GM20000 (cell line): ENCODE measurements at places on chromosomes 3 and 15.

DNA sequence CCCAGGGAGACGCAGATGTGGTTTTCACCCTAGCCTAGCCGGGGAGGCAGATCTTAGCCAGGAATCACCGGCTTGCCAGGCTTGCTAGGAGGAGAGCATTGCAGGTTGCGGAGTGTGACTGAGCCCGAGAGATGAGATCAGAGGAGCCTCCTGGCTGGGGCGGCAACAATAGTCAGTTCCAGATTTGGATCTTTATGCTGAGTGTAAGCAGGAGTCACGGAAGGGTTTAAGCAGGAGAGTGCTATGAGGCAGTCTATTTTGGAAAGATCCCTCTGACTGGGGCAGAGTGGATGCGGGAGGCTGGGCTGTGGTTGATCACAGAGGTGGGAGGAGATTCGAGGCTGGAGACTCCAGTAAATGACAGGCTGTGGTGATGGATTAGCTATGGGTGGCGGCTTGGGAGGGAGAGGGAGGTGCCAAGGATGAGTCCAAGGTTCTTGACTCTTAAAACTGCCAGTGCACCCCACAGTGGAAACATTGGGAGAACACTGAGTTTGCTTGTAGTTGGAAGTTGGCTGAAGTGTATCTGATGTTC is 10.4 kb upstream of the BAHD1 start:
- DNase-seq = no peak

GRCh38 chr15:97023488-97023844 is 693.0 kb downstream of the NR2F2 start:
- no peak for DNase-seq

- no peak for DNase-seq
Observed at GRCh38 chr3:105465251-105465853, 98.6 kb downstream of the ALCAM start.

DNA sequence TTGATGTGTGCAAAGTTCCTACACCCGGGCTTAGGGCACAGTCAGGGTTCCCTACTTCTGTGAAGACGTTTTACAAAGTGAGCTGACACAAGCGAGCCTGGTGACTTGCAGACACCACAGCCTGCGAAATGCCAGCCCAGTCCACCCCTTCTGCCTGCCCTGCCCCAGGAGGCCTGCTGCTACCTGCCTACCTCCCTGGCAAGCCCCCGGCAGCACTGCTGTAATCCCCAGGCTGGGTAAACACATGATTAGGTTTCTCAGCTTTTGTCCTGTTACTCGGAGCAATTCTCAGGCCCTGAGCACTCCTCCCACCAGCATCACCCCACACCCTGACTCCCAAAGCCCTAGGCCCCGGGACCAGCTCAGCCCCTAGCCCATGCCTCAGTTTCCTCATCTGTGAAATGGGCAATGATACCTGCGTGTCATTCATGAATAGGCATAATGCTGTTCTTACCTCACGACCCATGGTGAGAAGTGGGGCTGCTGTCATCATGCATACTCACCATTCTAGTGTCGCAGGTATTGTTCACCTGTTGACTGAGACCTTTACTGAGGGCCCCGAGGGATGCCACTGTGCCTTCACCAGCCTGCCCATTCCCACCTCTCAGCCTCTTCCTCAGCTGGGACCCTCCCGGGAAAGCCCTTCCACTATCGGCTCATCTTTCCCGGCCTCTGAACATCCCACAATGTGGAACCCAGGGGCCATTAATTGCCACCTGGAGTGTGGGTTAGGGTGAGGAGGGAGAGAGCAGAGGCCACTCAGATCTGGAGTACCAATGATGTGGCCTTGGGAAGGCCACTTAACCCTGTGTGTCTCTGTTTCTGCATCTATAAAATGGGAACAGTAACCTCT is 31.5 kb upstream of the SLC6A6 start:
- no peak for DNase-seq

DNA sequence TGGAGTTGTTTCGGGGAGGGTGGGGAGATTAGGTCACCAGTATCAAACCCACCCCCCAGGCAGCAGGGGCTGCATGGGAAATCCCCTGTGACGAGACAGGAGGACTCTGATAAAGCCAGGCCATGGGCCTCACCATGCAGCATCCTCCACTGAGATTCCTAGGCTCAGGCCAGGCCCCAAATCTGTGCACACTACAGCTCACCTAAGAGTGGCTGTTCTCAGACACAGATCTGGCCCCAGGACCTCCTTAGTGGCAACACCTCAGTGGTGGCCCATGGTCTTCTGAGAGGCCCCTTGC is 29.0 kb downstream of the PXYLP1 start:
- DNase-seq = no peak

DNA sequence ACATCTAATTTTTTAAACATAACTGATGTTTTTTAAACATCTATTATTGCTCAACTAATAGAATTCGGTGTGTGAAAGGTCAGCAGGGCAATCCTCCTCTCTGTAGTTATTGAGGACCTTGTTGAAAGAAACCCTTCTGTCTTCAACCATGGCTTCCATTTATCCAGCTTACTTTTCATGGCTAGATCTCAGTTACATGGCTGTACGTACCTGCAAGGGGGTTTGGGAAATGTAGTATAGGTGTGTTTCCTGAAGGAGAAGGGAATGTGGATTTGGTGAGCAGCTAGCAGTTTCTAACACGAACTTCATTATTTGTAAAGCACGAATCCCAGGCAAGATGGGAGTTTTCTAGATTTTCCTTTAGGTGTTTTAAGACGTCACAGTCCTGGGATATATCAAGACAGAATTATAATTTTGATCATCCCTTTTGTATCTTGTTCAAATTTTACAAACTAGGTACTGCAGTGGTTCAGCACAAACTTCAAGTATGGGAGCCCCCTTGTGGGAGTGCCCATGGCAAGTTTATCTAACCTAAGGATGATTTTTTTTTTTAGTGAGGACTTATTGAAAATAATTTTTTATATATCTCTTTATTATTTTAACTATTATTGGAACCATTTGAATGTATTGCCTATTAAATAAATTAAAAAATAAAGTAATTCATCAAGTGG is 41.6 kb downstream of the FBXL2 start:
- DNase-seq = no peak

DNA sequence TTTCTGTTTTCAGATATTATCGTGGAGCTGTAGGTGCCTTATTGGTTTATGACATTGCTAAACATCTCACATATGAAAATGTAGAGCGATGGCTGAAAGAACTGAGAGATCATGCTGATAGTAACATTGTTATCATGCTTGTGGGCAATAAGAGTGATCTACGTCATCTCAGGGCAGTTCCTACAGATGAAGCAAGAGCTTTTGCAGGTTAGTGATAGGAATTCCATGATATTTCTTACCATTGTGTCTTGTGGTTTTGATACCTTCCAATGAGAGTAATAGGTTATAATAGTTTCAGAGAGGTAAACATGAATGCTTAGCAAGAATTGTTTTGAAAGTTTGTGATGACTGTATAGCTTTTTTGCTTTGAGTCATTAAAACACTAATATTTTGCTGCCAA is 8.5 kb downstream of the RAB11A start:
- DNase-seq = no peak

- DNase-seq = no peak
Observed at GRCh38 chr3:108006881-108007331, 83.9 kb downstream of the CD47 start.

DNA sequence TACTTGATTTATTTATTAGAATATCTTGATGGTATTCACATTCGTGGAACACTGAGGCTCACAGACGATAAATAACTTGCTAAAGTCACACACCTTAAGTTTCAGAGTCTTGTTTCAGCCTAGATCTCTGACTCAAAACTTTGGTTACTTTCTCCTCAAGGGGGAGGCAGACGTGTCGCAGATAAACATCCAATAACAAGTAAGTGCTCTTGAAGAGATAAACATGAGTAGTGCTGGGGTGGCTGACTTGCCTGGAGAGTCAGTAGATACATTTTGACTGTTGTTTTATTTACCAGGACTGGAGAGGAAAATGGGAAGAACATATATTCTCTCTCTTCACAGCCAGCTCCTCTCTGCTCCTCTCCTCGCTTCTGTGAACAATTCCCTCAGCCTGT is 31.3 kb downstream of the FBXO45 start:
- DNase-seq = no peak

GRCh38 chr3:66498687-66499621 is 1.9 kb downstream of the LRIG1 start:
- DNase-seq = no peak

GRCh38 chr3:157128771-157129681 is 30.9 kb downstream of the CCNL1 start:
- DNase-seq = no peak

DNA sequence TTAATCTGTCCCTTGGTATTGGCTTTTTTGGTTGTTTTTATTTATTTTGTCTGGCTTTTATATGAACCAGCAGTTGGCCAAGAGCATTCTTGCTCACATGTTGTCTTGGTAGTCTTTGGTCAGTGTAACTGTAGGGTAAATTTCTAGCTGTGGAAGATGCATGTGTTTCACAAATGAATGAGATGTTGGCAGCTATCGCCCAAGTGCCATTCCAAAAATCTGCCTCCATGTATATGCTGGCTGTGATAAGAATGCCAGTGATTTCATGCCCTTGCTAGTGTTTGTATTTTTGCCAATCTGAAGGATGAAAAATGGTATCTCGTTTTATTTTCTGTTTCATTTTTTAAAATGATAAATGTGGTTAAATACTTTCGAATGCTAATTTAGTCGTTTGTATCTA is 50.1 kb downstream of the TLNRD1 start:
- DNase-seq = no peak

DNA sequence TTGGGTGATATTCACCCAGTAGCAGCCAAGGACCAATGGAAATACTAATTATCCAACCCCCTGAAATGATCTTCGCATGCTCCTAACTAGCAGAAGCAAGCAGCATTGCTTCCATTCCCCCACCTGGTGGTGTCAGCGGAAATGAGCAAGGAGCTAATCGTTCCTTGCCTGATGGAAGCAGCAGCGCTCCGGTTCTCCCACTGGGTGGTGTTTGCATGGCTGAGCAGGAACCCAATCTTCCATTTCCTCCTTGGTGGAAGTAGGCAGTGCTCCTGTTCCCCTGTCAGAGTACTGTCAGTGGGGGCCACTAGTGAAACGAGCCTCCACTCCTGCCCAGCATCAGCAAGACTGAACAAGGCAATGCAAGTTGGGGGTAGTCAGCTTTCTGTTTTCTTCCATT is 311.5 kb downstream of the CACNA2D3 start:
- DNase-seq = no peak

- DNase-seq = peak; percentile 54
Observed at GRCh38 chr3:194404365-194405140, 5.5 kb upstream of the GP5 start.

DNA sequence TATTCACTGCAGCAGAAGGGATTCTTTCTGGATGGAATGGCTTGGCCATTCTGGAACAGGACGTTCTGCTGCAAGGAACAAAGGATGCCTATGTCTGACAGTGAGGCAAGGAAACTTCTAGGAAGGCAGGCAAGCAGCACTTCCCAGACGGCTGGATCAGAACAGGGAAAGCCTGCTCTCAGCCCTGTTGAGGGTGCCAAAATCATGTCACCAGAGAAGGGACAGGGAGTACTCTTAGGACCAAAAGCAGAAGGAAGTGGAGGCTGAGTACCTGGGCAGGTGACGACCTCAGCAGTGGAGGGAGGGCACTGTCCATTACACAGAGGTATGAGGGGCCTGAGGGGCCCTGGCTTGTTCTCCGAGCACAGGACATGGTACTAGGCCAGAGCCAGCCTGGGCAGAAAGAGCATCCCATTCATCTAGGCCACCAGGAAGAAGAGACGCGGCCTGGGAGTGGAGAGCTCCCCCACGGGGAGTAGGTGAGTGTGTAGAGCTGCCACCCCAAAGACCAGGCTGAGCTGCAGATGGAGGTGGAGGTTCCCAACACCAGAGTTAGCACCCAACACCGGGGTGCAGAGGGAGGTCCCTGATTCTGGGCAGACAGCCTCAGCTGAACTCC is 9.6 kb downstream of the KLF15 start:
- no peak for DNase-seq

DNA sequence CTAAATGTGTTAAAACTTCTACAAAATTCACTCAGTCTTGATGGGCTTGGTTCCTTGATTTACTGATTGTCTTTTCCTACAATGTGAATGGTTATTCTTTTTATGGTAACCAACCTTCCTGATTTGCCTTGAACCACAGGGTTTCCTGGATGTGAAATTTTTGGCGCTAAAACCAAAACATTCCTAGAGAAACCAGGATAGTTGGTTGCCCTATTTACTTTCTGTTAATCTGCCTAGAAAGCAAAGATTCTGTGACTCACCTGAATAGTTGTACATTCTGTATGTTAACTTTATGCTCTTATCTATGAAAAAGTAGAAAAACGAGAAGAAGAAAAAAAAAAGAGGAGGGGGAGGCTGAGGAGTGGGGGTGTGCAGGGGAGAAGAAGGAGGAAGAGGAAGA is 23.2 kb upstream of the RBP2 start:
- no peak for DNase-seq

- DNase-seq = no peak
Observed at GRCh38 chr15:62637574-62637897, 405.0 kb upstream of the TPM1 start.

GRCh38 chr3:170910542-170910941 is 2.1 kb upstream of the EIF5A2 start:
- no peak for DNase-seq

DNA sequence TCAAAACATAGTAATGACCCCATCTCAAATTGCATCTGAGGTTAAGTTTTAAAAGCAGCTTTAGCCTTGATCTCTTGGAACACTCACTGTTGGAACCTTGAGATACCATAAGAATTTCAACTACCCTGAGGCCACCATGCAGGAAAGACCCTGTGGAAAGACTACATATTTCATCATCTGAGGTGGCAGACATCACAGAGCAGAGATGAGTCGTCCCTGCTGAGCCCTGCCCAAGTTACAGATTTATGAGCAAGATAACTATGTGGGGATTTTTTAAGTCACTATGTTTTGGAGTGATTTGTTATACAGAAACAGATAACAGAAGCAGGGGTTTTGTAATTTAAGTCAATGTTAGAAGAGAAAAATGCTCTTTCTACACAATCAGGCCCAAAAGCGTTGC is 168.4 kb downstream of the STAC start:
- no peak for DNase-seq

GRCh38 chr15:75213768-75214221 is 12.1 kb downstream of the C15orf39 start:
- no peak for DNase-seq

GRCh38 chr3:39067286-39067685 is 15.5 kb downstream of the WDR48 start:
- DNase-seq = no peak

DNA sequence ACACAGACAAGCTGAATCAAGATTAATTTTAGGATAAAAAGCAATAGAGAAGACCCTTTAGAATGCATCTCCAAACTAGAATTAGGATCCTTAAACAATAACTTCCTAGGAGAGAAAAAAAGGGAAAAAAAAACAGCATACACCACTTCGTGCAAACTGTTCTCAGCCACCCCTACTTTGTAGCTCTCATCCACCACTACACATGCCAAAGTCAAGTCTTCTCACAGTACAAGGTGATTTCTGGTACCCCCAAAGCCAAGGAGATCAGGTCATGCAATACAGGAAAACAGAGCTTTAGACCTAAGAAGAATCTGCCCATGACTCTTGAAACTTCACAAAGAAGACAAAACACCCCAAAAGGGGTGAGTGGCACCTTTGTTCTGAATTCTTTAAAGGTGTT is 166.9 kb downstream of the SUCNR1 start:
- no peak for DNase-seq

GRCh38 chr15:63287109-63287508 is 9.7 kb downstream of the APH1B start:
- DNase-seq = no peak
